AG09309 (cell line): ENCODE measurements at places on chromosomes 6 and 20.
A peak's percentile ranks its signal among the peaks of the same experiment; 100 is the strongest.

- DNase-seq, result no peak
Measured at GRCh38 chr20:34980543-34981233, 25.0 kb downstream of the MYH7B start.

DNA sequence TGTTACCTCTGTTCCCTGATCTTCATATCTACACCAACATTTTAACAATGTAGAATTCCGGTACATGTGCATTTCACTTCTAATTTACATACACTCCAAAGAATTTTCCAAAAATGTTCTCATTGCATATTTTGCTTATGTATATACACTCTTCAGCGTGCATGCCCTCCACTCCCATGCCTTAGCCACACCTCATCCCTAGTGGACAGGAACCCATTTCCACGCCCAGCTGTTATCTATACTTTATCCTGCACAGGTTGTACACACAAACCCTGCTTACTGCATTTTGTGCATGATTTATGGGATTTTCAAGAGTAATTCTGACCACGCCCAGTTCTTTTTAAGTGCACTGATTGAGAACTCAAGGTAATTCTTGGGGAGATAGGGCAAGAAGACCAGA is 102.4 kb downstream of the TFAP2C start:
- DNase-seq, result no peak

DNA sequence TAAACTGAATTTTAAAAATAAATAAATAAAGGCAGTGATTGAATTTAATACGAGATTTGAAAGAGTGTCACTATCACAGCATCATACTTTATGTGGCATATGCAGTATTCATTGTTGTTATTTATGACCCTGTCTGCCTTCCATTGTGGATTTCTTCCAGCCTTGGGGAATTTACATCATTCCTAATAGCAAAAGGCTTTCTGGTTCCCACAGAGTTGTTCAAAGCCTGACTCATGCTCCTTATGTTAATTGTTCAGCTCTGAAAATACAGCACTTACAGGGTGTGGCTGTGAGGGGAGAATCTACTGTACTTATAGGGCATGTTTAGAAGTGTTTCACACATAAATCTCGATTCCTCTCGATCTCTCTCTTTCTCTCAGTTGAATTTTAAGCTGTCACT is 54.4 kb downstream of the JAG1 start:
- DNase-seq, result peak; percentile 94

- DNase-seq, result no peak
Measured at GRCh38 chr6:145711372-145711771, 23.9 kb downstream of the EPM2A start.

DNA sequence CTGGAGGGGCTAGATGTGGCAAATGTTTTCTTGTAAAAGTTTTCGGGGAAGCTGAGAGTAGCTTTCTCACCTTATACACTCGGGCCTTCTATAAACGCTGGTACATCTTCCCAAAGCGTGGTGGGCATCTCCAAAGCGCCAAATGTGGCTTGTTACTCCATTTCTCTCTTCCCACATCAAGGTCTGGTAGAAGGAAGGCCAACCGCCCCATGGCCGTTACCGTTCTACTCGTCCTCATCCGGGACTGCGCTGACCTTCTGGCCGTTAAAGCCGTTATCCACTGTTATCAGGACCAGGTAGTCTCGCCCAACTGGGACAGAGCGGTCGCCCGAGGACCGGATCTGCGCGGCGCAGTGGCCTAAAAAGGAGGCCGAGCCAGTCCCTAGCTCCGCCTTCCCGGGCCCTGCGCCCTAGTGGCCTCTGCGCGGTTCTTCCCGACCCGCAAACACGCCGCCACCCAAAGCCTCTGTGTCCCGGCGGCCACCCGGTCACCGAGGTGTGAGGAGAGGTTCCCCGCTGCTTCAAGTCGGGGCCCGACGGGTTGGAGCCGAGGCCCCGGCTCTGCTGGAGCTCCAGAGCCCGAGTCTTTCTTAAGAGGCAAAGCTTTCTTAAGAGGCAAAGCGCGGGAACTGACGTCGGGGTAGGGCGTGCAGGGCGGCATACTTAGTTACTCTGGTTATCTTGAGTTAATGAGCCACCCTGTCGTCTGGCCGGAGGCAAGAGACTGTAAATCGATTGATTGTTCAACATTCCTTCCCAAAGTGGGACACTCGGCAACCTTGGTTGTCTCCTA is 90.5 kb downstream of the GPX5 start:
- no peak for DNase-seq

- DNase-seq, result peak; percentile 29
Measured at GRCh38 chr20:13868331-13868730, 83.5 kb downstream of the NDUFAF5 start.

DNA sequence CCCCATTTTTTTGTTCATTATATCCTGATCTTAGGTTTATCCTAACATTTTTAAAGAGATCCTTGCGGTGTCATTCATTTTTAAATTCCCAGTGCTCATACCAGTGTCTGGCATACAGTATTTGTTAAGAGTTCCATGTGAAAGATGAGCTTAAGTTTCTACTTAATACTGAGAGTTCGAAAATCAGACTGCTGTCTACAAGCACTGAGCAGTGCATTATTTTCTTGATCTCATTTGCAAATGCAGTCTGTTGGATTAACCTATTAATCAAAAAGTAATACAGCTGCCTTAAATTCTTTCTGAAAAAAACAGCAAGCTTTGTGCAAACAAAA is 663 bp downstream of the COQ3 start:
- DNase-seq, result no peak

- DNase-seq, result no peak
Measured at GRCh38 chr6:14224359-14225103, 107.0 kb downstream of the CD83 start.

GRCh38 chr6:46175976-46176375 is 5.2 kb upstream of the ENPP5 start:
- DNase-seq, result no peak

- DNase-seq, result no peak
Measured at GRCh38 chr6:149160943-149161342, 156.6 kb upstream of the TAB2 start.

- DNase-seq, result no peak
Measured at GRCh38 chr20:13245250-13245723, 24.2 kb downstream of the ISM1 start.

GRCh38 chr6:17021539-17021889 is 80.3 kb upstream of the STMND1 start:
- DNase-seq, result no peak

- DNase-seq, result no peak
Measured at GRCh38 chr6:149696901-149697300, 21.0 kb downstream of the LATS1 start.

- DNase-seq, result no peak
Measured at GRCh38 chr6:21504790-21505189, 88.8 kb upstream of the SOX4 start.

GRCh38 chr20:36235892-36236785 is at the start of gene AAR2:
Gene AAR2, plus strand, starts transcription at chr20:36236478. Its CDS starts 3,391 bp downstream, at chr20:36239869.
- DNase-seq, result no peak

GRCh38 chr6:109867009-109867969 is 110.8 kb upstream of the GPR6 start:
- no peak for DNase-seq

GRCh38 chr20:48131581-48131980 is 346.3 kb upstream of the SULF2 start:
- DNase-seq, result no peak

- DNase-seq, result peak; percentile 76
Measured at GRCh38 chr6:121549736-121550135, 114.3 kb downstream of the GJA1 start.

GRCh38 chr6:10237298-10238038 is 177.4 kb downstream of the TFAP2A start:
- no peak for DNase-seq

DNA sequence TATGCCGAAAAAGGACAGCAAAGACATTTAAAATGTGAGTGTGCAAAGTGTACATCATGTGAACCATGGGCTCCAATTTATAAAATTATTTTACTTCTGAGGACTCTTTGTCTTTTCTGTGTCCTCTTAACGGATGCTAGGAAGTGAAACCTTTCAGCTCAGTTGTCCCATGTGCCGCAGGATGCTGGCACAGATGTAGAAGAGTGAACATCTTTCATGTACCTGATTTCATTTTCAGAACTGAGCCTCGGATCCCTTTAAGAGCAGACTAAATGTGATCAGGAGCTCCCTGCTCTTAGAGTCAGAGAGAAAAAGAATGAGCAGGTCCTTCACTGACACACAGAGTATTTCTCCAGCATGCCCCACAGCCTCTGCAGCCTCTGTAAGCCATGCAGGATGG is 27.6 kb upstream of the FUCA2 start:
- DNase-seq, result no peak
